ENCODE measurements at places on chromosomes 3 and 15. TPM values are rescaled to one million over a fixed set of nuclear protein-coding genes. Genes with fewer than 3 reads are reported as not detected.

- no peak for DNase-seq
Observed at GRCh38 chr3:14376348-14377043, 25.9 kb upstream of the SLC6A6 start.

- no peak for DNase-seq
Observed at GRCh38 chr3:110378481-110378880, 693.1 kb upstream of the NECTIN3 start.

DNA sequence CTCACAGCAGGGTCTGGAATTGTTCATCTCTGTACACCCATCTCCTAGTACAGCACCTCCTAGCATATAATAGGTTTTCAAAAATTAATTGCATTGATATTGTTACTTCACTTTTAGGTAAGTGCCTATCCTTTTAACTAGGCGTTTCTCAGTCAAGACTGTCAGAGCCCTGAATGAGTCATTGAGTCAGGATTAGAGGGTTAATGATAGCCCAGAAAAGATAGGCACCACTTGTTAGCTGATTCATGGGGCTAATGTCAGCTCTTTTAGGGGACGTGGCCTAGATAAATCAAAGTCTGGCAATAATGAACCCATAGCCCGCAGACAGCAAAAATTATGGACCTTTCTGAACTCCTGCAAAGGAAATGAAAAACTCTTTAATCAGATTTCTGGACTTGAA lies 42.9 kb downstream of the TIMP4 start:
- DNase-seq: no peak

DNA sequence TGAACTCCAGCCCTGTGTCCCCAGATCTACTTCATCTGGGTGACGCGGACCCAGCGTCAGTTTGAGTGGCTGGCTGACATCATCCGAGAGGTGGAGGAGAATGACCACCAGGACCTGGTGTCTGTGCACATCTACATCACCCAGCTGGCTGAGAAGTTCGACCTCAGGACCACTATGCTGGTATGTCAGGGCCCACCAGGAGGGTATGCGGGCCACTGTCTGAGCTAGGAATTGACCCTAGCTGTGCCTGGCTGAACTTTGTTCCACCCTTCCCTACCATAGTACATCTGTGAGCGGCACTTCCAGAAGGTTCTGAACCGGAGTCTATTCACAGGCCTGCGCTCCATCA lies 24.3 kb downstream of the SHF start:
- no peak for DNase-seq

GRCh38 chr3:139327231-139327630 lies 16.6 kb upstream of the MRPS22 start:
- DNase-seq: no peak

GRCh38 chr3:98497381-98497780 lies at the start of gene OR5K2:
OR5K2 (plus strand) TSS chr3:98497681; CDS start chr3:98497681, 0 bp downstream.
- DNase-seq: no peak

- no peak for DNase-seq
Observed at GRCh38 chr3:78322780-78323179, 1282.9 kb downstream of the ROBO2 start.

GRCh38 chr3:140204271-140204984 lies 269.4 kb downstream of the CLSTN2 start:
- DNase-seq: no peak

GRCh38 chr3:195886181-195887141 lies 21.9 kb downstream of the TNK2 start:
- DNase-seq: no peak

DNA sequence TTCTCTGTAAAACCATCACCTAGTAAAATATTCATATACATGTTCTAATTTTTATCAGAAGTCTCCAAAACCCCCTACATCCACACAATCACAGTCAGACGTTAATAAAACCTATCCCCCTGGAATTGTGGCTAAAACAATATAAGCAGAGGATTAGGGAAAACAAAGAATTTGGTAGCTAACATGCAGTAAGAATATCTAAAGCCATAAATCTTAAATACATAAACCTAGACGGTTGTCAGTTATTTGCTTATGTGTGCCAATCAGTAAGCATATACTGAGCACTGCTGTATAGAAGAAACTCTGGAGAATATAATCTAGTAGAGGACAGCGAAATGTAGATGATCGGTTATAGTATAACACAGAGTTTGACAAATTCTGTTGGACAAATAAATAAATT lies 232.2 kb downstream of the TBC1D5 start:
- DNase-seq: no peak

GRCh38 chr3:159616234-159616825 lies 372.3 kb upstream of the IL12A start:
- DNase-seq: no peak

DNA sequence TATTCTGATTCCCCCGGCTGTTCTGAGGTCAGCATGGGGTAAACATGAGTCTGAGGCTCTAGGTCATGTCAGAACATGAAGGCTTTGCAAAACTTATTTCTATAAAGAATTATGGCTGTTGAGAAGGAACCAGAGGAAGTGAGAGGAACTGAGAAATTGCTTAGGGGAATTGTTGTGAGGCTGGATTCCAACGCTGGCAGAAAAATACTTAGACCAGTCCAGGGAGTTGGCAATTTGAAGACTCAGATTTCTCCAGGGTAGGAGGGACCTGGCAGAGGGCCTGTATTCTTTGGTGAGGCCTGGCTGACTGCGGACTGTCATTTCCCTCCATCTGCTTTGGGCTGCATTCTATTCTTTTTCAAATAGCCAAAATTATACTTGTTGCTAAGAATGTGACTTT lies 155.5 kb downstream of the PLD1 start:
- DNase-seq: no peak

DNA sequence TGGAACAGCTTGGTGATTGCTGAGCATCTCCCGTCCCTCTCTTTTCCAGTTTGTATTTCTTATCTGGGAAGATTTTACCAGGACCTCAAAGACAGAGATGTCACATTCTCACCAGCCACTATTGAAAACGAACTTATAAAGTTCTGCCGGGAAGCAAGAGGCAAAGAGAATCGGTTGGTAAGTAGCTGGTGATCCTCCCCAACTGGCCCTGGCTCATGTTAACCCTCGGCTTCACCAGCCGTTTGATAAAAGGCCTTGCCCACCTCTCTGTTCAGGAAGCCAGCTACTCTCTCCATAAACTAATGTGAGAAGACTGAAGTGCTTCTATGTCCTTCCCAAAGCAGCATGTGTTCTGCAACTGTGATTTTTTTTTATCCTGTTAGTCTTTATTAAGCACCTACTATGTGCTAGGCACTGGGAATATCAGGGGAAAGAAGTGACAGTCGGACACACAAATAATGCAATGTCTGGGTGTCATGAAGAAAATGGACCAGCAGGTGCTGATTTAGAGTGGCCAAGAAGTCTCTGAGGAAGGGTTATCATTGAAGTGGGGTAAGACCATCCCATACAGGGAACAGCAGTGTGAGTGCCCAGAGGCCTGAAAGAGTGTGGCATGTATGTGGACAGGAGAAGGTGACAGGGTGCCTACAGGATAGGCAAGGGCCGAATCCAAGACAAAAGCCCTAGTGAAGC lies 1.2 kb downstream of the MANF start:
- DNase-seq: no peak

- DNase-seq: no peak
Observed at GRCh38 chr3:52012699-52013098, 17.0 kb upstream of the RPL29 start.

DNA sequence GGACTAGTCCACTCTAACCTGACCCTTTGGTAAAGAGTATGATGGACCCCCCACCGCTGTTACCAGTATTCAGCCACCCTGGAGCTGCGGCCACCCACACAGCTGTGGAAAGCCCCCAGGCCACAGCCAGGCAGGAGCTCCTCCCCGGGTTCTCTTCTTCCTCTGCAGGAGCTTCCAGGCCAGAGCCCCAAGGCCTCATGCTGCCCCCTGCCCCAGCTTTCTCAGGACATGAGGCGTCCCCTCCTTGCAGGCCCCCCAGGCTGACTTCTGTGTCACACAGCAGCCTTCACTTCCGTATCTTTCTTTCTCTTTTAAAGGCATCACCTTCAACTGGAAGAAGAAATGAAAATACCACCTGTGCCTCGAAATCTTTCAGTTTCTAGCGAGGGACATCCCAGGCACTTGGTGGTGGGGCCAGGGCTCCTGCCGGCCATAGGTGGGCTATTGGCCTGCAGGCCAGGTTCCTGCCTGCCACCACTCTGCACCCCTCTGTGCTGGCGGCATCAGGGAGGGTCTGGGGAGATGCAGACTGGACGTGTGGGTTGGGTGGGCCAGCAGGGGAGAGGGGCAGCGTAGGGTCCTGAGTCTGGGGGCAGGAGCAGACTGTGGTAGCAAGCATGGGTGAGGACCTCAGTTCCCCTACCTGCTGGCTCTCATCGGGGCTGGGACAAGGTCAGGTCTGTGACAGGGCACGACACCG lies 19.9 kb downstream of the KLF13 start:
- no peak for DNase-seq

GRCh38 chr3:183641882-183642281 lies 6.5 kb downstream of the KLHL24 start:
- DNase-seq: no peak

DNA sequence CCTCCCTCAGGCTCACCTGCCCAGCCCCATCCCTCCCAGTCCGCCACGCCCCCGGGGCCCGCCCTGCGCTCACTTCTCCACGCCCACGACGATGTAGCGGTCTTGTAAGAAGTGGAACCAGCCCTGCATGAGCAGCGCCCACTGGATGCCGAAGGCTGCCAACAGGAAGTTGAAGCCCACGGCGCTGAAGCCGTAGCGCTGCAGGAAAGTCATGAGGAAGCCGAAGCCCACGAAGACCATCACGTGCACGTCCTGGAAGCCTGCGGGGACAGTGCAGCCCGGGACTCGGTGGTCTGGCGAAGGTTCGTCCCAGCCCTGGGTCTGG lies 9.7 kb downstream of the RHCG start:
- DNase-seq: no peak

GRCh38 chr3:50381383-50381782 lies 22.1 kb upstream of the TMEM115 start:
- no peak for DNase-seq

DNA sequence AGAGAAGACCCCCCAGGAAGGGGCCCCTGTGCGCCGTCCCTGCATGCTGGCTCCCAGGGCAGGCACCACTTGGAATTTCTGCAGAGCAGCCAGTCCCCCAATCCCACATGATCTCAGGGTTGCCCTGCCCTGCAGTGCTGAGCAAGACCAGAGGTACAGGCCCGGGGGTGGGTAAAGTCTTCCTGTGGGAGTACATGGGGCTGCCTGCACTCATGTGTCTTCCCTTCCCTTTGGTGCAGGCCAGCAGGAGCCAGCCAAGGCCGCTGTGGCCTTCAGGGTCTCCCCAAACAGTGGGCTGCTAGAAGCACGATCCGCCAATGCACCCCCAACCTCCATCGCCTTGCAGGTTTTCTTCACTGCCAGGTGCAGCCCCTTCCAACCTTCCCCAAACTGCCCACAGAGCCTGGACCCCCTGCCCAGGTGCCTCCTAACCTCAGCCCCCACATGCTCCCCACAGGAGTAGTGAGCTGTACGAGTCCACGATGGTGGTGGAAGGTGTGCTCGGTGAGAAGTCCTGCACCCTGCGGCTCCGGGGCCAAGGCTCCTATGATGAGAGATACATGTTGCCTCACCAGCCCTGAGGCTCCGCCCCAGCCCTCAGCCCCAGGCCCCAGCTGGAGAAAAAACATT lies 15.0 kb downstream of the ACAA1 start:
- no peak for DNase-seq

DNA sequence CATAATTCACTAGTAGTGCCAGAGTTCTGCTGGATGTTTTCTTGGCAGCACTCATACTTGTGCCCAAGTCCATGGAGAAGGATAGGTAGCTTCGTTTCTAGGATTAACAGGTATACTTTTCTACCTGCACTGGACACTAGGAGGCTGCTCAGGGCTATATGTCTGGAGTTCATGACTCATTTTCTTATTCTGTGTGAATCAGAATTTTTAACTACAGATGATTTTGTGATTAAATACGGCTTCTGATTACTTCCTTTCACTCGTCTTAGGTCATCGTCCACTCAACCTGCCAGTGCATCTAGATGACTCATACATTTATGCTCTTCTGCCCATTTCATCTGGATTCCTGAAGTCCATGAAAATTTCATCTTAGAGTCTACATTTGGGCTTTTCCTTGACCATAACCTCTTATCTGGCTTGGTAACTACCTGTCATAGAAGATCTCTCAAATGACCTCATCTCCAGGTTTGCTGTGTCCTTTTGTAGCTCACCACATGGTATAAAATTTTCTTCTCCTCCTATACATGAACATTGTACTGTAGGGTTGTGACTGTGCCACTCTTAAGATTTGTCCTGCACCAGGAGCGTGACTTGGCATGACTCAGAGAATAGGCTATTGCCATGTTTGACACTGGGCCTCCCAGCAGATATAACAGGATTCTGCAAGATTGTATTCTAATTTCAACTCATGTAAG lies 66.7 kb upstream of the GCSAM start:
- no peak for DNase-seq

- no peak for DNase-seq
Observed at GRCh38 chr15:67511606-67512005, 9.3 kb upstream of the C15orf61 start.

GRCh38 chr3:52461874-52462273 lies 6.5 kb downstream of the NISCH start:
- DNase-seq: no peak

- DNase-seq: no peak
Observed at GRCh38 chr3:17752876-17753631, 10.6 kb upstream of the TBC1D5 start.

DNA sequence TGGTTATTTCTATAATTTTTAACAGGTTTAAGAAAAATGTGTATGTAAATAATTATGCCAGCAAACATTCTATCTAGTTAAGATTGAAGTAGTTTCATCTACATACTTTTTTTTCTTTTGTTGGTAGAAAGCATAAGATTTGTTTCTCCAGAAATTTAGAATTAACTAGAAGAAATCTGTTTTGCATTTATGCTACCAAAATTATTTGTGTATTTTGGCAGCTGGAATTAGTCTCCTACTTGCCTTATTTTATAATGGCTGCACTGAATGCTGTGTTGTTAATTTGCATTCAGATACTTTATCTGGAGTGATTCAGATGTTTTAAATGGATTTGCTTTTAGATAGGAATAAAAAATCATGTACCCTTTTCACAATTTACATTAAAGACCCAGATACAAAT lies 100.2 kb upstream of the NAALADL2 start:
- DNase-seq: no peak

GRCh38 chr15:40115670-40116093 lies 7.0 kb upstream of the BMF start:
- no peak for DNase-seq

GRCh38 chr3:128167646-128167972 lies 14.3 kb downstream of the EEFSEC start:
- no peak for DNase-seq

Gene STAC
- polyA plus RNA-seq: 7.2 TPM

Gene CYP1A1
- polyA plus RNA-seq: not detected

Gene ANO10
- 39.2 TPM for polyA plus RNA-seq

Gene ERC2
- polyA plus RNA-seq: 3.4 TPM

Gene IMPG2
- 0.50 TPM for polyA plus RNA-seq

Gene MGLL
- 27.5 TPM for polyA plus RNA-seq

Gene POC1A
- polyA plus RNA-seq: 7.9 TPM

Gene GATA2
- 38.8 TPM for polyA plus RNA-seq

Gene EBLN2
- 3.5 TPM for polyA plus RNA-seq

Gene PLA1A
- 6.3 TPM for polyA plus RNA-seq

Gene ECE2
- not detected for polyA plus RNA-seq

Gene ZMYND10
- 4.7 TPM for polyA plus RNA-seq
